ENCODE measurements at places on chromosomes 7 and 10.

GRCh38 chr10:22649390-22649841 is 65.0 kb downstream of the PIP4K2A start:
- DNase-seq: no peak

- no peak for DNase-seq
Measured at GRCh38 chr7:30172451-30172850, 37.7 kb downstream of the MTURN start.

DNA sequence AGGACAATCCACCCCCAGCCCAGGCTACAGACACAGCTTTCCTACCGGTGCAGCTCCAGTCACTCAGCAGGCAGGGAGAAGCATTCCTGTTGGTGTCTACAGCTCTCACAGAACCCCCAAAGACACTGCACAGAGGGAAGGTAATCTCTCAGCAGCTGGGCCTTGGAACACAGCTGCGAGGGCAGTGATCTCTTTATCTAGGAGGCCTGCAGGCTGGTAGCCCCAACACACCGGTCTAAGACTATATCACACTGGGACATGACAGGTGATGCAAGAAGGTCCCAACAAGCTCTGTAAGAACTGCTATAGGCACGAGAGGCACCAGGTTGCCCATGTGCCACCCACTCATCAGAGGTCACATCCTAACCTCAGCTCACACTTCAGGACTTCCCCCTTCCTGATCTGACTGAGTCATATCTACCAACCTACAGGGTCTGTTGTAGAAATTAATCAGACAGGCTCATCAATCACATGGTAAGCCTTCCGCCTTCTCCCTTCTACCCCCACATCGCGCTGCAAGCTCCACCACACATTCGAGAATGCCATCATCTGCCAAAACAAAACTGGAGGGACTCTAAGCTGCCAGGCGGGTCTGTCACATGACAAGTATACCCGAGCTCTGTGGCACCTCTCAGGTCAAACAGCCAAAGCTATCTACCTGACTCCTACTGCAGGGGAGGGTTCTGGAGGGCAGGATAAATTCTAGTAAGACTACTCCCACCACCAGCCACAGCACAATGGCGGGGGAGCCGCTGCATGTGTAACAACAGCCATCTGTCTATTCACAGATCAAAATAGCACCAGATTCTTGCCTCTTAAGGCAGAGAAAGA is 26.1 kb downstream of the FAM53B start:
- DNase-seq: no peak

- DNase-seq: no peak
Measured at GRCh38 chr7:79982141-79982770, 152.4 kb upstream of the GNAI1 start.

GRCh38 chr7:25864943-25865751 is 286.9 kb upstream of the NFE2L3 start:
- no peak for DNase-seq

DNA sequence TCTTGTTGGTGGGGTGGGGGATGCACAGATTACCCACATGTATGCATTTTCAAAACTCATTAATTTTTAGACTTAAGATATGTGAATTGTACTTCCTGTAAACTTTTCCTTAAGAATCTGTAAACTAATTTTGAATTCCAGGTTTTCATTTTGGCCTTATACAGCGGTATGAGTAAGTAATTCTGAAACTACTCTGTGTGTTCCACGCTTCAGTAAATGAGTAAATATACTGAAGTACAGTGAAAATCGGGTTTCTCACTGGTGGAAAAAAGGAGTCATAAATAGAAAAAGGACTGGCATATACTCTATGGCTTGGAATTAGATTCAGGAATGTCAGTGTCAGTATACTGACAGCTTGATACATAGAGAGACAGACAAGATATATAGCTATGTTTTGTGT is 72.8 kb downstream of the CTTNBP2 start:
- DNase-seq: no peak

GRCh38 chr7:155378959-155379871 is 78.7 kb upstream of the EN2 start:
- DNase-seq: no peak

- DNase-seq: no peak
Measured at GRCh38 chr10:60162631-60163030, 227.0 kb downstream of the ANK3 start.

DNA sequence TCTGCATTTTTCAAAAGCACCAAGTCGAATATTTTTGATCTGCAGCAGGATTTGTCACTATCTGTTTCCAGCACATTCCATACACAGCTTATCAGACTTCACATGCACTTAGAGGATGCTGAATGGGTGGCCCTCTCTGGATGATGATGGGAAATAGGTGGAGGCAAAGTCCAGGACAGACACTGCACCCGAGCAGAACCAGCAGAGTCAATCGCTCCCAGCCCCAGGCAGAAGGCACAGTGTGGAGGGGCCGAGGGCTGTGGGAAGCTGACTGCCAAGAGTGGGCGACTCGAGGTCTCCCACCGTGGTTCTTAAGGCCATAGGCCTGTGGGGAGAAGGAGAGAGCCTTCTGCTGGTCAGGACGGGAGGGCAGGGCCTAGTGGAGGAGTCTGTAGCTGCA is 490.2 kb upstream of the MGMT start:
- DNase-seq: no peak

- no peak for DNase-seq
Measured at GRCh38 chr7:151243408-151244195, 4.9 kb downstream of the SMARCD3 start.

GRCh38 chr7:23472046-23472445 is 1.8 kb upstream of the IGF2BP3 start:
- DNase-seq: no peak

GRCh38 chr7:29314148-29314547 is 119.6 kb downstream of the CHN2 start:
- no peak for DNase-seq

- DNase-seq: no peak
Measured at GRCh38 chr7:32042900-32043299, 27.3 kb downstream of the PDE1C start.

GRCh38 chr10:23344241-23344841 is at the start of gene C10orf67:
TSS of gene C10orf67 (minus strand) at chr10:23344797. CDS start at chr10:23344774, 23 bp downstream.
- no peak for DNase-seq

DNA sequence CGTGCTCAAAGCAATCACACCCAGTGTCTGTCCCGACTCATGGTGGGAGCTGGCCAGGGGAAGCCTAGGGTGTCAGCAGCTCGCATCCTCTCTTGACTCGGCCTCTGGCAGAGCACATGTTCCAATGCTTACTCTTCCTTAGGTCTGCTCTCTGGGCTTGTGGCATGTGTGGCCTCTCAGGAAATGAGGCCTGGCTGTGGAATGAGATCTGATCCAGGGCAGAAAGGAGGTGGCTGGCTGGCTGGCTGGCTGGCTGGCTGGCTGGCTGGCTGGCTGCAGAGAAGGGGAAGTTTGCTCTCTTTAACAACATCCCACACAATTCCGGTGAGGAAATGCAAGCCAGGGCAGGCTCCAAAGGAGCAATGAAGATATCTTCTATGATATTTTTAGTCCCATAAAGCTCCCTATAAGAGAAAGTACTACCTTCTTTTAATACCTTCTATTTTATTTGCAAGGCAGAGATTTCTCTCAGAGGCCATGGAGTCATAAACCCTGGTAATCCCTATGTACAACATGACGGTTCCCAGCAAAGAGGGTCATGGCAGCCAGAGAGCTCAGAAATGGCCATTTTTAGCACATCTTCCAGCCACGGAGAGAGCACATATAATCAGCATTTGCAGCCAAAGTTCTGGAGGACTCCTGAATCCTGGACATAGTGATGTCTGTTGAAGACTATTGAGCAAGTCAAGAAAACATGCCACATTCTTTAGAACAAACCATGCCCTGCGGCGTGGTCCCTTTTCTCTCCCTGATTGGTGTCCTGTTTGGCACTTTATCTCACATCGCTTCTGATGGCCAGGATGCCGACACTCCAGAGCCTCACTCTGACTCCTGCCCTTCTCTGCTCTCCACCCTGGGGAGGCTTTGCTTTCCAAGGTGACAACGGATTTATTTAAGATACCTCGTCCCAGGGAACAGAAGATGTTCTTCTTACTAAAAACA is 153.7 kb downstream of the FANK1 start:
- DNase-seq: no peak

GRCh38 chr10:102704915-102705314 is 9.3 kb downstream of the ARL3 start:
- no peak for DNase-seq

DNA sequence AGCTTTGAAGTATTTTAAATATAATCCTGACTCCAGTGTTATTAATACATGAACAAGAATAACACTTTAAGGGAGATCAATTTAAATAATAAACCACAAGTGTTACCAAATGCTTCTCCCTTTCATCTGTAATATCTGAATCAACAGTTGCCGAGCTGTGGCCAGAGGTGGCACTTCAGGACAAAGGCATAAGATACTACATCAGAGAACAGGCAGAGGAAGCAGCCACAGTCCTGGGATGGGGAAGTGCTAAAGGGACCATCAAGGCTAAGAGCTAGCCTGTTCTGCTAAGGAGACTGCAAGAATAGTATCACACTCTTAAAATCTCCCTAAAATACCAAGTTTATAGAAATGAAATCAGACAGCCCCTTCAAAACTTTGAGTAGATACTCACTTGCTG is 378.2 kb upstream of the PRKCQ start:
- DNase-seq: no peak

- no peak for DNase-seq
Measured at GRCh38 chr10:61774031-61774430, 111.3 kb downstream of the CABCOCO1 start.

GRCh38 chr7:127415060-127415742 is 22.7 kb upstream of the ZNF800 start:
- no peak for DNase-seq

GRCh38 chr7:128217030-128217805 is 23.9 kb upstream of the LEP start:
- DNase-seq: no peak

- DNase-seq: no peak
Measured at GRCh38 chr7:113856010-113856409, 62.8 kb downstream of the PPP1R3A start.

GRCh38 chr7:135169964-135170273 is 588 bp downstream of the CYREN start:
- DNase-seq: no peak

- no peak for DNase-seq
Measured at GRCh38 chr10:51363415-51363814, 289.1 kb downstream of the PRKG1 start.

DNA sequence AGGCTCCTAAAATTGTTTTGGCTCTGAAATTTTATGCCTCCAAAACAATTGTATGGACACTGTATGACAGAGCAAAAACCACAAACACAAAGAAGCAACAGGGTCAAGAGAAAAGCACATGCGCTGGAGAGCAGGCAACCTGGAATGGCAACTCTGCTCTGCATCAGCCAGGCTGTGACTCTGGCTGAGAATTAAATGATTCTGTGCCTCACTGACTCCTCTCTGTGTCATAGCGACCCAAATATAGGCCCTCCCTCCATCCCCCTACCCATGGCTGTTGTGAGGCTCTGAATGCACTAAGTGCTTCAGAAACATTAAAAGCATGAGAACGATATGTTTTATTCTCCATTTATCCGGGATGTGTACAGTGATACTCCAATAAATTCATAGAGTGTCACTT is 24.9 kb upstream of the NEBL start:
- DNase-seq: no peak

DNA sequence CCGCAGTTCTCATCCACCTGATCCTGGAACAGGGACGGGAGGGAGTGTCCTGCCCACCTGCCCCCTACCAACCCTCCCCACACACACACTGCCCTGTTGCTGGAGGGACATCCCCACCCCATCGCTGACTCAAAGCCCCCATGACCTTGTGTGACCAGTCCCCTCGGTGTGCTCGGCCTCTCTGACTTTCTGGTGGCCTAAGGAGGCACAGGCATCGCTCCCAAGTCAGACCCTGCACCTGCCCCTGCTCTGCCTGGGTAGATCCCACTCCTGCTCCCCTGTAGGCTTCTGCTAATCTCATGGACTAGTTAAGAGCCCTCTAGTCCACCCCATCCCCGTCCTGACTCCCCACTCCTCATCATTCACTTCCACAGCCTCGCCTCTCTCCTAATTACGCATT is 58.8 kb upstream of the DOCK1 start:
- no peak for DNase-seq

DNA sequence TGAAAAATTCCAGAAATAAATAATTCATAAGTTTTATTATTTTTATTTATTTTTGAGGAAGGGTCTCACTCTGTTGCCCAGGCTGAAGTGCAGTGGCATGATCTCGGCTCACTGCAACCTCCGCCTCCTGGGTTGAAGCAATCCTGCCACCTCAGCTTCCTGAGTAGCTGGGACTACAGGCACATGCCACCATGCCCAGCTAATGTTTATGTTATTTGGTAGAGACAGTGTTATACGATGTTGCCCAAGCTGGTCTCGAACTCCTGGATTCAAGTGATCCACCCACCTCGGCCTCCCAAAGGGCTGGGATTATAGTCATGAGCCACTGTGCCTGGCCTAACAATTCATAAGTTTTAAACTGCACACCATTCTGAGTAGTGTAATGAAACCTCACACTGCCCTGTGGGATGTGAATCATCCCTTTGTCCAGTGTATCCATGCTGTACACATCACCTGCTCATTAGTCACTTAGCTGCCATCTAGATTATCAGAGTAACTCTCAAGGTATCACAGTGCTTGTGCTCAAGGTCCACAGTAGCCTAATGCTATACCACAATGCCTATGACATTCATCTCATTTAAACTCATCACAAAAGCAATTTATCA is 17.9 kb downstream of the RTKN2 start:
- no peak for DNase-seq

- DNase-seq: no peak
Measured at GRCh38 chr10:34407324-34407805, 407.7 kb downstream of the PARD3 start.
